ENCODE measurements at places on chromosomes 5 and 9. TPM values are rescaled to one million over a fixed set of nuclear protein-coding genes. Genes with fewer than 3 reads are reported as not detected.

DNA sequence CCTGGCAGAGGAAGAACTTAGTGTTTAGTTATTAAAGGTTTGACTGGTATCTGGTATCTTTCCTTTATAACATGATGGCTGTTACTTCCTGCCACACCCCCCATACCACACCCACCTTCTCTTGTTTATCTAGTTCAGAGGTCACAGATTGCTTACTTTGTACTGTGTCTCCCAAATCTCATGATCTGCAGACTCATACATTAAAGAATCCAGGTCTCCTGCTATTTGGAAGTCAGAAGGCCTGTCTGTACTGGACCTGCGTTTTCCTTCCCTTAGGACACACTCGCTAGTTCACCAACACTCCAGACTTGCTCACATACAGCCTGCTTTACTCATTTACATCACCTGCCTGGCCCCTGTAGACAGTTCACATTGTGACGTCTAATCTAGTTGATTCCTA, 39.3 kb downstream of the NUDT12 start:
- DNase-seq, result no peak

DNA sequence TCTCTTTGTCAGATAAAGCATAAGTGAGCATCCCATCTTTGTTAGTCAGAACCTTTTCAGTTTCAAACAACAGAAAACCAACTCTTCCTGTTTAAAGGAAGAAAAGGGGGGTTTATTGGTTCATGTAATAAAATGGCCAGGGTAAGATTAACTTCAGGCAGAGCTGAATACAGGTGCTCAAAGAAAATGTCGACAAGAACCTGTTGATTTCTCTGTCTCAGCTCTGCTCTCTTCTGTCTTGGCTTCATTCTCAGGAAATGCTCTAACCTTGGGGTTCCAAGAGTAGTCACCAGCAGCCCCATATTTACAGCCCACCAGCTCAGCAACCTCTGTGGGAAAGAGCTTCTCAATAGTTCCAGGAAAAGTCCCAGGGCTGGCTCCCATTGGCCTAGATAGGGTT, 25.2 kb downstream of the KCNIP1 start:
- DNase-seq, result no peak

The ARSI gene
- polyA plus RNA-seq, result 4.7 TPM

- no peak for DNase-seq
Observed at GRCh38 chr5:34564710-34565235, 91.4 kb upstream of the RAI14 start.

DNA sequence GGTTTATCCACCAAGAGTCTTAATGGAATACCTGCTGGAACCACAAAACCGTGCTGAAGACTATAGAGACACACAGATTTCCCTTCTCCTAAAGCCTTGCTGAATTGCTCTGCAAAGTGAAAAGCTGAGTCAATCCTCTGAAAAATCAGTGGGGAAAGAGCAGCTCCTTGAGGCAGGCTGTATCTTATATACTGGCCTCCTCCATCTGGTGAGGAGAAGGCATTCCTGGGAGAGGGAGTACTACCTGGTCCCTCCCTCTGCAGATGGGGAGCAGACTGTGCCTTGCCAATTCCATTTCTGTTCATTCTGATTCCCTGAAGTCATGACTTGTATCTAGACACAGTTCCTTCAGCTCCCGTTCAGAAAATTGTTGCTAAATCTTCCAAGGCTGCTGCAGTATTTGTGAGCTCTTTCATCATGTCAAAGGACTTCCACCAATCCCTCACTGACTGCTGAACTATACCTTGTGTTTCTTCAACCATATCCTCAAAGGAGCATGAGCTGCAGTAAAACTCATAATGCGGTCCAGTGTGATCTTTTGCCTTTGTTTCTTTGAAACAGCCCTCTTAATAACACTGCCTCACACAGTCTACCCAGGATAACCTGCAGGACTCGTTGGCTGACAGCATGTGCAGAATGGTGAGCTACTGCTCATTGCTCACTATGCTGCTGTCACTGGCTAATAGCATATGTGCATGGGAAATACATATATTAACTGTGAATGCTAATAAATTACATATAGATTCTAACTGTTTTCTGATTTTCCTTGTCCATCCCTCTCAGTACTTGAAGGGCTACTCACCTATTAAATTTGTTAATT, 84.5 kb downstream of the FOXD1 start:
- no peak for DNase-seq

- DNase-seq, result no peak
Observed at GRCh38 chr5:139910901-139911300, 115.3 kb downstream of the PSD2 start.

- no peak for DNase-seq
Observed at GRCh38 chr9:70408393-70409040, 5.9 kb downstream of the KLF9 start.

DNA sequence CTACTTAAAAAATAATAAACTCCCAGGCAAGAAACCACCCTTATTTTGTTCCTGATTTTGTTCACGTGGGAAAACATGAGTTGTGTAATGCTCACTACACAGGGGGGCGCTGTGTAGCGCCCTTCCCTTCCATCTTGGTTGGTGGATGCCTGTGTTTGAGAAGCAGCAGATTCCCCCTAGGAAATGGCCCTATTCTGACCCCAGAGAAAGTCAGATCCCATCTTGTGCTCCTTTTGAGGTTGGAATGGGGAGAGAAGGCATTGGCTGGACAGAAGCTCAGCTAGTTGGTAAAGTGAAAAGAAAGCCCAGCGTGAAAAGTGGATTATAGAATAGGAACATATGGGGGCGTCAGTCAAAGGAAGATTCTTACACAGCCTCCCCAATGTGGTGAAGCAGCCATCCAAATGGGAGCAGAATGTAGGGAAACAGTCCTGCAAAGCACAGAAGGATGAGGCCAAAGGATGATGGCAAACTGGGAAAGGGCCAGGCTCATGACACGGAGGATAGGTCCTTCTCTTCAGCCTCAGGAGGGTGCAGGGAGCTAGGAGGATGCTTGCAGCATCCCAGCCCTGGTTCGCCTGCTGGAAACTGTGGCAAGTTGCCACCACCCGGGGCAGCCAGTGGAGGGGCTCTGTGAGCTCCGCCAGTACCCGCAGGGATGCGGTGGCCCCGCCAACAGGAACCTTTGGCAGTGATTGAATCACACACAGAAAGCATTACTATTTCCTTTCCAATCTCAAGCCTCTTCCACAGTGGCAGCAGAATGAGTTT, 314.2 kb upstream of the DAP start:
- no peak for DNase-seq

DNA sequence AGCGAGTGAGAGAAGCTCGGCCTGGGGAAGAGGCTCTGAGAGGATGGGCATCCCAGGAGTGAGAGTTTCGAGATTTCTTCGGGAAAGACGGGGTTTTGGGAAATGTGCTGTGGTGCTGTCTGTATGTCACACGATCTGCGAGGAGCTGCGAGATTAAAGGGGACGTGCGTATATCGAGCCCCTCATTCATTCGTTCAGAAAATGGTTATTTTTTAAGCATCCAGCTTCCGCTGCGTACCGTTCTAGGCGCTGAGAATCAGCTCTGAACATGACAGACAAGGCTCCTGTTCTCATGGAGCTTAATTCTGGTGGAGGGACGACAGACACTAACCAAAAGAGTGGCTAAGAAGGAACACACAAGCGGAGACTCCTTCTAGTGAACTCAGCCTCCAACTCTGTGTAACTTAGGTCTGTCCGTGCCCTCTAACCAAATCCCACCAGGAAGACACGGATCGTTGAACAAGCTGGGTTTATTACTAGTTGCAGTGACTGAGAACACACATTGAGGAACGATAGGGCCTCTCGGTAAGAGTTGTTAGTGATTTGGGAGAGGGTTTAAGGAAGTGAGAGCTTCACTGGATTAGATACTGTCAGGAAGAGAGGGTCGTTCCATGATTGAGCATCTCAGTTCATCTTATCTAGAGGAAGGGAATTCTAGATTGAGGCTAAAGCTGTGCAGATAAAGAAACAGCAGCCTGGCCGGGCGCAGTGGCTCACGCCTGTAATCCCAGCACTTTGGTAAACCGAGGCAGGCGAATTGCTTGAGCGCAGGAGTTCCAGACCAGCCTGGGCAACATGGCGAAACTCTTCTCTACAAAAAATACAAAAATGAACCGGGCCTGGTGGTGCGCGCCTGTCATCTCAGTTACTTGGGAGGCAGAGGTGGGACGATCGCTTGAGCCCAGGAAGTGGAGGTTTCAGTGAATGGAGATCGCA, 1.0 kb upstream of the FBXW11 start:
- DNase-seq, result peak; percentile 34

DNA sequence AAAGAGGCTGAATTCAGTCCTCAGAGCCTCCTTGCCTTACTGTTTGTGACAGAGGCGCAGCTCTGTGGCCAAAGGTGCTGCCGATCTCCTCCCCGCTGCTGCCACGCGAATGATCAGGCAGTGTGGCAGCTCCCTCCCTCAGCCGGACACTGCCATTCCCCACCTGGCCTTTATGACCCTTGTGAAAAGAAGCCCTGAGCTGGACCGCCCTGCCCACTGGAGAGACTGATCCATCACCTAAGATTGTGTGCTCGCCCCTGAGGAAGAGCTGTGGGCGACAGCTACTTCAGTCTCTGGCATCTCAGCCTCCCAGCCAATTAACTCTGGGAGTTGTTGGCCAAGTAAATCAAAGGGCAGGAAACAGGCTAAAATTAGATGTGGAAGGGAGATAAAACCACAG, 90.9 kb downstream of the CARTPT start:
- no peak for DNase-seq

The SEMA4D gene
- polyA plus RNA-seq, result 67.5 TPM

- no peak for DNase-seq
Observed at GRCh38 chr9:35516479-35516878, 26.6 kb downstream of the RUSC2 start.

The SPINK7 gene
- polyA plus RNA-seq, result 0.13 TPM

The HTR4 gene
- not detected for polyA plus RNA-seq

DNA sequence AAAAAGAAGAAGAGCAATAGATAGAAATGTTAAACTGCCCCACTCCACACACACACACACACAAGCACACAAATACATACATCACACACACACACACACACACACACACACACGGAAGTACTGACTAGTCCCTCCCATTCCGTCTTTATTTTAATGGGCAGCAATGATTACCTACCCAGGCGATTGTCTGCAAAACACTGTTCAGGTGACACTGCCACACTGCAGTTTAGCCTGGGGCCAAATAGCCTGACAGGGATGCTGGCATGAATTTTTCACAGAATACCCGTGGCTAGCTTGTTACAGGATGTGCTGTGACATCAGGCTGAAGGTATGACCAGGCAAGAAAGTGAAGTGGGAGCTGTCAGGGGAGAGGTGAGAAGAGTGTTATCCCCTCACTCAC, 86.9 kb downstream of the FRMD3 start:
- DNase-seq, result no peak

- DNase-seq, result no peak
Observed at GRCh38 chr9:99040911-99041582, 63.9 kb upstream of the TGFBR1 start.

- no peak for DNase-seq
Observed at GRCh38 chr9:69603656-69604055, 68.5 kb downstream of the APBA1 start.

Measured in renal pelvis (tissue), 12 donors.